NCI-H1048 (cell line): ENCODE measurements at places on chromosomes 4 and X.

DNA sequence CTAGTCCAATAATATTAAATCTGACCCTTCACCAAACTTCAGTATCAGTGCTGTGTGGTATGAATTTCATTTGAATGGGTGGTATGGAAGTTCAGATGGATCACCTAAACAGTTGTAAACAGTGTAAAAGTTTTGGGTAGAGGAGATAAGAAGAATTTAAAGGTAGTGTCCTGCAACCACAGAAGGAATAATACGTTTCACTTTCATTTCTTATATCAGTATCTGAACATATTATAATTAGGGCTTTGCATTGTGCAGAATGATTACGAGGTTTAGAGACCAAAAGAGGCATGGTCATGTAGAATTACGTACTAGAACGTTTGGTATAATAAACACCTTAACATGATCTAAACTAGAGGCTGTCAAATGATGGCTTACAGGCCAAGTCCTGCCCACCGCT is 116.1 kb downstream of the PDLIM5 start:
- DNase-seq = no peak

GRCh38 chrX:3592184-3592583 is 121.3 kb downstream of the PRKX start:
- no peak for DNase-seq

DNA sequence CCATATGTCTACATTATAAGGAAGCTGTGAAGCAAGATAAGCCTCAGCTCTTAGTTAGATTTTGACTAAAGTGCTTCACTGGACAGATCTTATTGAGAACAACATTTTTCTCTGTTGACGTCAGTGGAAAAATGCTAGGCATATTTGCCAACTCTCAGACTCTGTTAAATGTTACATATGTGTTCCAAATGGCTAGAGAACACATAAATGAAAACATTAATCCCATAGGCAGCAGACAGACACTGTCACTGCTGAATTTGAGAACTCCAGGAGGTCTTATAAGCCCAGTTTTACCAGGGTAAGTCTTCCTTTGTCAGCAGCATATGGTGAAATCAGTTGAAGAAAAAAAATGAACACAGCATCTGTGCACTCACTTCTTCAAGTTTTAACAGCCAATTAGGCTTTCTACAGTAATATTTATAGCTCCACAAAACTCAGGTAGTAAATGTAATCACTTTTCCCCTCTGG is 186.9 kb downstream of the CAMK2D start:
- DNase-seq = no peak

DNA sequence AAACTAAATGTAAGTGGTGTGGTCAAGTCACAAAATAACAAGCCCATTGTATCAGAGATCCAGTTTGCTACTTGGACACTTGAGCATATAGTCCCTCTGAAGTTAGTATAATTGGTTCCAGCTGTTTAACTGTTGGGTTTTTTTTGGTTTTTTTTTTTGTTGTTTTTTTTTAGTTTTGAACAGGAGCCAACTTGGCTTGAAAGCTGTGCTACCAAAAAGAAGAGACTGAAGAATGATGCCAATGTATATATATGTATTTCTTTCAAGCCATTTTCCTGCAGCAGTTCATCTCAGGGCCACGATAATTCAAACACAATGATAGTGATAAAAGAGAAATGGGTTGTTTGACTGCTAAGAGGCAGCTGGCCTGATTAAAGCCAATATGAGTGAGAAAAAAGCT is 138.3 kb downstream of the PCDH18 start:
- DNase-seq = no peak

DNA sequence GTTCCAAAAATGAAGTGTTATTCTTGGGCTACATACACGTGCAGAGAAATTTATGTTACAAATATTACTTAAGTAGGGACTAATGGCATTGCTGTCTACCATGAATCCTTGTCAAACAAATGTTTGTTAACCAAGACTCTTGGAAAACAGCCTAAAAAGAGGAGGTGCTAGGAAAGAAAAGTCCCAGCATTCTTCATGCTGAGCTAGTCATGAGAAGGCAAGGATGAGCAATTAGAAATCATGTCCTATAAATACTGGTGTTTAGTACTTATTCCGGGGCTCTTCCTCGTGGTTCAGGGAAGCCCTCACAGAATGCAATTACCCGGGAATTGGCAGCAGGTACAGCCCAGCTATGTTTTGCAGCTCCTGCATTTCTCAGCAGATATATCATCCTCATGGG is 378.1 kb upstream of the FTHL17 start:
- DNase-seq = no peak

DNA sequence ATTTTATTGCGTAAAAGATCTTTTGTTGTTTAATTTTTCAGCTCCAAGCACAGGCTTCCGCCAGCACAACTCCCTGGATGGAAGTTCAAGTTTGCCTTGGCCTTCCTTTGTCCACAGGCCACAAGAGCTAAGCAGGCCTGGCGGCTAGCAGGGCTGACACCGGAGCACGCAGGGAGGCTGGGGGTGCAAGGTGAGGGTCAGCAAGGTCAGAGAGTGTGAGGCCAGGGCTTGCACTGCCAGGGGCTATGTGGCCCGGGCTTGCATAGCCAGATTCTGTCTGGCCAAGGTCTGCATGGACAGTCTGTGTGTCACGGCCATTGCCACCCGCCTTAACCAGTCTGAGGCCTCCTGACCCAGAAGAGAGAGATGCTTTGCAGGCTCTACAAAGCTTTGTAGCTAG is 123.9 kb downstream of the BCOR start:
- DNase-seq = no peak

GRCh38 chr4:118825799-118826198 is 10.1 kb downstream of the SEC24D start:
- DNase-seq = no peak

GRCh38 chr4:174764105-174764729 is 64.8 kb downstream of the GLRA3 start:
- peak; percentile 30 for DNase-seq

DNA sequence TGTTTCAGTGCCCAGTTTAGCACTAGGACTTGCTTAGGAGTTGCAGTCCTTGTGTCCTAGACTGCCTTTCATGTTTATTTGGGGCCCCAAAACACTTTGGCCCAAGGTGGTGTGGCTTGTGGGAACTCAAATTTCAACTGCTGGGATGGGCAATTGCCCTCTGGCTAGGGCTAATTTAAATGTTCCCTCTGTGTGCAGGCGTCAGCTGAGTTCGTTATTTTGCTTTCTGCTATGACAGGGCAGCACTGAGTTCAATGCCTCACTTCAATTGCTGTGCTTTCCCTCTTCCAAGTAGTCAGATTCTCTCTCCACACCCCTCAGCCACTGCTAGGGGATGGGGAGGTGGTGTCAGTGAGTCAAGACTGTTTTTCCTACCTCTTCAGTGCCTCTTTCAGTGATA is 51.1 kb downstream of the ITIH6 start:
- DNase-seq = no peak

GRCh38 chr4:77449171-77449570 is 156.4 kb upstream of the CXCL13 start:
- DNase-seq = no peak

GRCh38 chr4:8860096-8860891 is 11.3 kb downstream of the HMX1 start:
- DNase-seq = no peak

DNA sequence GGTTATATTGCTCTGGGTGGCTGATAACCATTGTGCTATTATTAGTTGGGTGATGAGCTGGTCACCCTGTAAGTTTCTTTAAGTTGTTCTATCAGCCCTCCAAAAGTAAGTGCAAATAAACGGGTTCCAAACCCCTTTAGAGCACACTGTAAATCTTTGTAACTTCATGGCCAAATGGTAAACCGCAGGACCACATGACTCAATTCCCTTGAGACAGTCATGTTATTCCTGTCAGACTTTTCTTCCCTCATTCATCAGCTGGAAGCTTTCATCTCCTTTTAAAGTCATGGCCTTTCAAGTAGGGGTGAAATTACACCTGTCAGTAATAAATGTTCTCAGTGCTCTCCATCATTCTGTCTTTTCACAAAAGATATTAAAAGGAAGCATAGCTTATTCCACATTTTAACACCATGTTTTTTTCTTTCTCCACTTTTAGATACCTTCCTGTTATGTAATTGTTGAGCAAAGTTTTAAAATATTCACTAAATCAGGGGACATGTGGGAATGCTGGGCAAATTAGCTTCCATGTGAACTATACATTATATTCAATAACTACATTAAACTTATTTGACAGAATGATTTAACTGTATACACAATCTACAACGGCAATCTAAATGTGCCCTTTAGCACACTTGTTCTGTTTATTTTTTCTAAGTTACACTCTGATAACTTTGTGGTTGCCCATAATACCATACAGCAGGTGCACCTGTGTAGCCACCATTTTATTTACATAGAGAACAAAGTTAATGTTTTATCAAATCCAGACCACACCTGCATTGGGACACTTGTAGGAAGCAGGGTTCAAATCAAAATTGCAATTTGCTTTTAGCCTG is 275.5 kb downstream of the CFAP299 start:
- no peak for DNase-seq

DNA sequence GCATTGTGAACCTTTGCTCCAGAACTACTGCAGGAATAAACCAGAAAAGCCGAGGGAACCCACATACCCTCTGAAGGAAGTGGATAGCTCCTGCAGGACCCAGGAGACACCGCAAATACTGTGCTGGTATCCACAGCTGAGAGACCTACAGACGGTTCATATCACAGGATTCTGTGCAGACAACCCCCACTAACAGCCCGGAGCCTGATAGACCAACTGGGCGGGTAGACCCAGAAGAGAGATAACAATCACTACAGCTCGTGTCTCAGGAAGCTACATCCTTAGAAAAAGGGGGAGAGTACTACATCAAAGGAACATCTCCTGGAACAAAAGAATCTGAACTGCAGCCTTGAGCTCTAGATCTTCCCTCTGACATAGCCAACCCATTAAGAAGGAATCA is 150.8 kb downstream of the FRAS1 start:
- no peak for DNase-seq

DNA sequence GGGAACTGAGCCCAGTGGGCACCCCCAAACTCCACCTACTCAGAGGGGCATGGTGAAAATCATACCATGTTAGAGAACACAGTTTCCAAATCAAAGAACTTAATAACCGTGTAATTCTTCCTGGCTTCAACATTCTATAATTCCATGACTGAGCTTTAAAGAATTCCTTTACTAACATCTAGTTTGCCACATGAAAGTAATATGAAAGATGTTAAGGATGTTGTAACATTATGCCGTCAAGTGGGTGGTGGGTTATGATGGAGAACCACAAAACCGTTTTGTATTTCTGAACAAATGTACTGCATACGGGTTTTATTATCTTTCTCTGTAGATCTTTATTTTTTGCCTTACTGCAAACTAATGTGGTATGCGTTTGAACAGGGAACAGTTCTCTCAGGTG is 549.0 kb upstream of the MAGEB2 start:
- no peak for DNase-seq

GRCh38 chr4:156970501-156971164 is 966 bp downstream of the PDGFC start:
- peak; percentile 25 for DNase-seq

DNA sequence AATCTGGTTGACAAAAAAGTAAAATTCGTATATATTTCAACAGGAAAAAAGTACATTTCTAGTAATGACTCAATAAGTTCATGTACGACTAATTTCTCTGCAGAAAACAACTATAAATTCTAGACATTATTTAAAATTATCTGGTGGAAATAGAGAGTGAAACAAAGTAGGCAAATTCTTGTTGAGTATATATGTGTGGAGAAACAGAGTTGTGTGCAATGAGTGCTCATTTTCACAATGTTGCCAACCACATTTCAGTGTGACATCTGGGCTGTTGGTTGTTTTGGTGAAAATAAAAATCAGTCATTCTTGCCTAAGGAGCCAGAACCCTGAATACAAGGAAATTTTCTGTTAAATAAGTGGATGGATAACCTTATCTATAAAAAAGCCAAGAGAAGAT is 372.0 kb upstream of the NDST4 start:
- no peak for DNase-seq

- DNase-seq = no peak
Measured at GRCh38 chrX:139725720-139726119, 17.8 kb upstream of the MCF2 start.

DNA sequence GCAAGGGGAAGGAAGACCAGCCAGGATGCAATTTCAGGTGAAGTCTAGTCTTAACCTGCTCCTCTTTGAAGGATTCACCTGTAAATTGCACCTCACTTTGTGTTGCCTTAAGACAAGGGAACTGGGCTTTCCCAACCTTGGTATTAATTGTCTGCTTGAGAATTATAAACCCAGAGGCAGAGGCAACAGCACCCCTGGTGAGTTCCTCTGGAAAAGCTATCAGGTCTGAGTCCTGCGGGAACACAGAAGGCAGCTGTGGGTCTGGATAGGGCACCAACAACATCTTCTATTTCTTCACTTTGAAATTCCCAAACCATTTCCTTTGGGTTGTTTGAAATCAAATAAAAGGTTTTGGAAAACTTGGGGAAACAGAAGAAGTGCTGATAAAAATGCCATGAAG is 109.2 kb upstream of the NPY2R start:
- DNase-seq = no peak

- DNase-seq = no peak
Measured at GRCh38 chr4:85495621-85496020, 20.7 kb downstream of the ARHGAP24 start.

DNA sequence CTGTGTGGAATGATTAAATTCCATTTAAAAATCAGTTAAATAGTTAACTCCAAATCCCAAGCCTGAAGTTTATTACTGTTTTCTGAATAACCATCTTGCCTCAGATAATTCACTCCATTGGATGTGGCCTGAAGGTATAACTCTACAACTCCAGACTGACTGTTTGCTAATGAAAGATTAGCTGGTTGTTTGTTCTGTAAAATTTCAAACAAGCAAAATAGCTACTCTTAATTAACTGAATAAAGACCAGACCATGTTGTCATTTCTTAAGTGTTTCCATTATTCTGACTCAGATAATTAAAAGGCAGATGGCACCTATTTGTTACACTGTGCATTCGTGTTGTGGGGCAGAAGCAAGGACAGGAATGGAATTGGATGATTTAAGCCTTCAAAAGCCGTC is 78.5 kb upstream of the DDIT4L start:
- DNase-seq = no peak

- no peak for DNase-seq
Measured at GRCh38 chrX:110426155-110426504, 67.5 kb downstream of the RTL9 start.

DNA sequence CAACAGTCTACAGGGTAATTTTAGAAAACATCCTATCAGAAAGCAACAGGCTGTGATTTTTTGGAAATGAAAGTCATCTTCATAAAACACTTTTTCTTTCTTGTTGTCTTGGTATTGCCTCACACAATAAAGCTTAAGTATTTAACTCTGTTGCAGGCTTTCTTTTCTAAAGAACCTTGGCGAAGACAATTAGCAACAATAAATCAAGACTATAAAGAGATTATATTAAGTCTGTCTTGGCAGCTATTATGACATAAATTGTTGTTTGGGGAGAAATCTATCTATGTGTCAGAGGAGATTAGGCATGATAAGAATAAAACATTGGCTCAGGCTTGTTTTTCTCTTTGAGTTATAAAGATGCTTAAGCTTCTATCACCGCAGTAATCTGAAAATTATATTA is 1774.8 kb downstream of the ARAP2 start:
- DNase-seq = no peak

DNA sequence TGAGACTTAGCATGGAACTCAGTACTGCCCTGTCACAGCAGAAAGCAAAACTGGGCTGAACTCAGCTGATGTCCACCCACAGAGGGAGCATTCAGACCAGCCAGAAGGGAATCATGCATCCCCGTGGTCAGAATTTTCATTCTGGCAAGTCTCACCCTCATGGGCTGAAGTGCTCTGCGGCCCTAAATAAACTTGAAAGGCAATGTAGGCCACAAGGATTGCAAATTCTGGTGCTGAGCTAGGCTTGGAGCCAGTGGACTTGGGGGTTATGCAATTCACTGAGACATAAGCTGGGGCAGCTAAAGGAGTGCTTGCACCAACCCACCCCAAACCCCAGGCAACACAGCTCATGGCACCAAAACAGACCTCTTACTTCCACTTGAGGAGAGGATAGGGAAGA is 494.1 kb downstream of the GABRG1 start:
- DNase-seq = no peak
